Mesenteric fat pad (tissue), 1 donor: ENCODE measurements at places on chromosomes 11 and 22. TPM values are rescaled to one million over a fixed set of nuclear protein-coding genes. Genes with fewer than 3 reads are reported as not detected.

PLXNB2 gene
- total RNA-seq = 108 TPM

CFAP68 gene
- total RNA-seq = 11.9 TPM

OR51B5 gene
- total RNA-seq = not detected

EIF3D gene
- total RNA-seq = 149 TPM

SLC39A13 gene
- 49.7 TPM for total RNA-seq

GAS2 gene
- 0.71 TPM for total RNA-seq

MPPED2 gene
- 4.9 TPM for total RNA-seq

TEX12 gene
- not detected for total RNA-seq

RFPL3 gene
- total RNA-seq = not detected

UBQLN3 gene
- 0.22 TPM for total RNA-seq

KCNQ1 gene
- 10.7 TPM for total RNA-seq

MRPL11 gene
- 32.2 TPM for total RNA-seq

HBG1 gene
- not detected for total RNA-seq

NRIP3 gene
- 0.87 TPM for total RNA-seq

MAPK12 gene
- total RNA-seq = 20.0 TPM

C11orf97 gene
- total RNA-seq = not detected
